Kasumi-1 (cell line): ENCODE measurements at places on chromosomes 4 and X.

DNA sequence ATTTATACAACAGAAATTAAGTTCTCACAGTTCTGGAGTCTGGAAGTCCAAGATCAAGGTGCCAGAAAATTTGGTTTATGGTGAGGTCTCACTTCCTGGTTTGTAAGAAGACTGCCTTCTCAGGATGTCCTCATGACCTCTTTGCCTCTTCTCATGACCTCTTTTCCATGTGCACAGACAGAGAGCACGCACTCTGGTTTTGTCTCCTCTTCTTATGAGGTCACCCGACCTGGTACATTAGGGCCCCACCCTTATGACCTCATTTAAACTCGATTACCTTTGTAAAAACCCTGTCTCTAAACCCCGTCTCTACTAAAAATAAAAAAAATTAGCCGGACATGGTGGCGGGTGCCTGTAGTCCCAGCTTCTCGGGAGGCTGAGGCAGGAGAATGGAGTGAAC lies 155.9 kb downstream of the KIT start:
- no peak for DNase-seq

- DNase-seq: no peak
These were observed 39.0 kb upstream of the ALG13 start for GRCh38 chrX:111641969-111642368.

GRCh38 chrX:124232523-124233201 lies 99.8 kb upstream of the TEX13D start:
- no peak for DNase-seq

- DNase-seq: no peak
These were observed 161.0 kb downstream of the SHOX start for GRCh38 chrX:791479-792034.

DNA sequence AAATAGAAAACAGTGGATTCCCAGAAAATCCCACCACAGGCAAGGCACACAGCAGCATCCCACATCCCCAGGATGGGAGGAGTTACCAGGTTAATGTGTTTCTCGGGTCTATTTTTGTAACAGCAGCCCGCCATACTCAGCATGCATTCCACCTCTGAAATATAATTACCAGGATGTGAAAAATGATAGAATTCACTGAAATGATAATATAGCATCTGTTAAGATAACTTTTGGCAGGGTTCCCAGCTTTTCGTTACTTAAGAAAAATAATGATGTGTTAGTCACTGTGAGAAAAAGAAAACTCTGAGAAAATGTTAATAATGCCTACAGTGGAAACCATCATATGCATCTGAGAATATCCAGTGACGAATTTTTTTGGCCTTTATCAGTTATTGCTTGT lies 87.1 kb downstream of the VCX2 start:
- DNase-seq: no peak

DNA sequence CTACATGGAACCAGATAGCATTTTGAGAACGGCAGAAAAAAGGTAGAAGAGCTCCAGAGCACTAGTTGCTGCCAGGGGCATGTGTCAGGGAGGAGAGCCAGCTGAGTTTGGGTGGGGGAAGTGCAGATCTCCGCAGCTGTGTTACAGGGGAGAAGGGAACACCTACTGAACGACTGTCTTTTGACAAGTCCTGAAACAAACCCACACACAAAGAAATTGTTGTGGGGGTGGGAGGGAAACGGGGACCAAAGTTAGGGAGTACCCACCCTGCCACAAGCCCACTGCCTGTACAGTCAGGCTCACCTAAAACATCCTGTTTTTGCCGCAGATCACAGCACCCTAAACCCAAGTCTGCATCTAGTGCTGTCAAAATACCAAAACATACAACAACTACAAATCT lies 55.5 kb downstream of the LEF1 start:
- no peak for DNase-seq

- DNase-seq: no peak
These were observed 18.1 kb upstream of the CHRNA9 start for GRCh38 chr4:40316782-40317635.

DNA sequence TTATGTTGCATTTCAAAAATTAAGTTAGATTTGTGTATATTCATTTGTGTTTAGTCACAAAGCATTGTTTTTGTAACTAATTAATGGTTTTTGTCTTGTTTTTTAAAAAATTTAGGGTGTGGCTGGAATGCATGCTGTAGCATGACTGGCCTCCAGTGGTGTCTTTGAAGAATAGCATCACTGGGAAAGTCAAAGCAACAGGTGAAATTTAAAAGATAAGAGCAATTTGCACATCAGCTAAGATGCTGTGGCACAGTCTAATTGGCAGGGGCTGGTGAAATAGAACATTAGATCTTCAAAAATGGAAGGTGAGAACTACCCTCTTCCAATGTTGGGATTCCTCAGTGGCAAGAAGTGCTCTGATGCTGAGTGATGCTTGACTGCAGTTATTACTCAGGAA lies 45.3 kb downstream of the ANK2 start:
- DNase-seq: peak; percentile 67

GRCh38 chr4:75940692-75941253 lies at the start of gene NAAA:
TSS of gene NAAA (minus strand) at chr4:75941013. CDS start at chr4:75940949, 64 bp downstream.
- peak; percentile 62 for DNase-seq

DNA sequence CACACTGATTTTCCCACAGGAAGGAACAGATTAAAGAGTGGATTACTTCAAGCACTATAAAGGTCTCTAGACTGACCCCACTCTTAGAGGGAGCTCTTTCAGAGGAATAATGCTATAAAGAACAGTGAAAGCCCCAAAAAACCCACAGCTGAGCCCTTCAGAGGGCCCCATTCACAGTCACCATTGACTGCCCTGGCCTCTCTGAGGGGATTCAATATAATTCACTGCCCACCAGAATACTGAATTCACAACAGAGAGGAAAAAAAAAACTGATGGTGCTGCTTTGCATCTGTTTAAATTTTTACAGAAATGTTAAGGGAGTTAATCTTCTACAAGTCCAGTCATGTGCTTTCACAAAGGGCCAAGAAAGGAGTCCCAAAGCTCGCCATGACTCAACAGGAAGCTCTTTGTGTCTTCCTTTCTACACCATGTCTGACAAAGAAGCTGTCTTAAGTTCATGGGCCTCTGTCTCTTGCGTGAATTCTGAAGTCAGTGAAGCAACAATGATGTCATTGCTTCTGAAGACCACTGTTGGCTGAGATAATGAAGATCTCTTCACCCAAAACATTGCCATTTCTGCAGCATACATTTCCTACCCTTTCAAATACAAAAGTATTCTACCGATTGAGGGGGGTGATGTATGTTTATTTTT lies 174.9 kb downstream of the ADAMTS3 start:
- DNase-seq: no peak

- no peak for DNase-seq
These were observed 822.0 kb upstream of the SLIT2 start for GRCh38 chr4:19429684-19430083.

DNA sequence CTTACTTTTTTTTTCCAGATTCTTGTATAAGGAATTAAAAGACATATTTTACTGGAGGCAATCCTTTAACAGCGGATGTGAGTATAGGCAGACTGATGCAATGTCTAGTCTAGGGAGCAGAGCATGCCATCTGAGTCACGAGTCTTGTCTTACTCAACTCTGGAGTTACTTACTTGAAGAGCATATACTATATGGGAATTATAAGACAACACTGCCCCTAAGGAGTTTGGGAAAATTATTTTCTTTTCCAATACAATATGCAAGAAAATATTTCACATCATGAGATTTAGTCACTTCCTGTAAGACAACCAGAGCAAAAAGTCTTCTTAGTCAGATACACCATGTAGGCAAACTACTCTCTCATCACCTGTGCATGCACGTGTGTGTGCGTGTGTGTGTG lies 537.3 kb upstream of the FTHL17 start:
- DNase-seq: no peak

- no peak for DNase-seq
These were observed 77.6 kb upstream of the PCDH18 start for GRCh38 chr4:137609718-137610430.

DNA sequence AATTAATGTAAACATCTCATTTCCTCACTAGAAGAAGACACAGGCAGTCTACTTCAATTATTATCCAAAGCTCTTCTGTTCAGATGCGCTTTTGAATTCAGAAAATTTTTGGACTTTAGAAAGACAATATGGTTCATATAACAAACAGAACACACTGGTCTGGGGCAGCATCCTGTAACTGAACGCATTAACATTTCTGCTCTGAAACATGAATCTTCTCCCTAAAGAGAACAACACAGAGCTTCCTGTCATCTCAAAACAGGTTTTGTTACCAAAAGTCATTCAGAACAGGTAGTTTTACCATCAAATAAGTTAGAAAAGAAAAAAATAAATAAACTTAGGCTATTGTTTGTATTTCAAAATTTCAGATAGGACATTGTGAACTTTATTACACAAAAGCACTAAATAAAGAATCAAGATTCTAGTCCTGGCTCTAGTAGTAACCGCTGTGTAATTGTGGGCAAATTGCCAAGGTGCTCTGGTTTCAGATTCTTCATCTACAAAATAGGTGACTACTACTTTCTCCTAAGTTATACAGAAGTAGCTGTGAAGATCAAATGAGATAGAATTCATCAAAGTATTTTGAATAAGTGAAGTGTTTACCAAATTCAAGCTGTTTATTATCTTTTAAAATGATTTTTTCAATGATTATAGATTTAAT lies 252.3 kb upstream of the RASGEF1B start:
- DNase-seq: no peak

- DNase-seq: no peak
These were observed 145.4 kb downstream of the QDPR start for GRCh38 chr4:17366496-17366895.

GRCh38 chr4:79395841-79396240 lies 12.2 kb downstream of the GK2 start:
- no peak for DNase-seq

DNA sequence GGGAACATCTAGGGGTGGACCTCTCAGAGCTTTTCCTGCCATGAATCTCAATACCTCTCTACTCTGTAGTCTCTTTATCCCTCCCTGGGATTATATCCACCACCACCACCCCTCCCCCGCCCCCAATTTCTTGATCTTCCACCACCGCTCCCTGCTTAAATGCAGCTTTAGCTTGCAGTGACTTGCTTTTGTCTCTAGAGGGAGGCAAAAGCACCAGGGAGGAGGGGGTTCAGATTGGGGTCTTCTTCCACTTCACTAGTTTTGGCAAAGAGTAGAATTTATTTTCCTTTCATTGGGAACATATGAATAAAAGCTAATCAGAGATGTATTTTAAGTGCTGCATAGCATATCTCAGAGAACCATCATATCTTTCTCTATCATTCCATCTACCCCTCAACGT lies 5.5 kb downstream of the ARHGAP36 start:
- DNase-seq: no peak

DNA sequence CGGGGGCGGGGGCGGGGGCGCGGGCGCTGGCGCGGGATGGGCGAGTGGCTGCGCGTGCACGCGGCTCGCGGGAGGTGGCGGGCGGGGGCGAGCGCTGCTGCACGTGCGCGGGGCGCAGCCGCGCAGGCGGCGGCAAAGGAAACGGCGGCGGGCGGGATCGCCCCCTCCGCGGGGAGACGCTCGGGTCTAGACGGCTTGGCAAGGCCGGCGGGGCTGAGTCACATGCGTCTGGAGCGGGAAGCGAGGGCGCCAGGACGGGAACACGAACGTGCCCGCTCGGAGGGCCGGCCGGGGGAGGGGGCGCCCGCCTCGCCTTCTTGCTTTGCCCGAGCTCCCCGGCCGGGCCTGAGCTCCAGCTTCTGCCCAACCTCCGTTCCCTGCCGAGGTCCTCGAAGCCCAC lies 4.3 kb upstream of the HAUS7 start:
- DNase-seq: no peak

- DNase-seq: no peak
These were observed 536.0 kb upstream of the PRKX start for GRCh38 chrX:4249401-4249800.

DNA sequence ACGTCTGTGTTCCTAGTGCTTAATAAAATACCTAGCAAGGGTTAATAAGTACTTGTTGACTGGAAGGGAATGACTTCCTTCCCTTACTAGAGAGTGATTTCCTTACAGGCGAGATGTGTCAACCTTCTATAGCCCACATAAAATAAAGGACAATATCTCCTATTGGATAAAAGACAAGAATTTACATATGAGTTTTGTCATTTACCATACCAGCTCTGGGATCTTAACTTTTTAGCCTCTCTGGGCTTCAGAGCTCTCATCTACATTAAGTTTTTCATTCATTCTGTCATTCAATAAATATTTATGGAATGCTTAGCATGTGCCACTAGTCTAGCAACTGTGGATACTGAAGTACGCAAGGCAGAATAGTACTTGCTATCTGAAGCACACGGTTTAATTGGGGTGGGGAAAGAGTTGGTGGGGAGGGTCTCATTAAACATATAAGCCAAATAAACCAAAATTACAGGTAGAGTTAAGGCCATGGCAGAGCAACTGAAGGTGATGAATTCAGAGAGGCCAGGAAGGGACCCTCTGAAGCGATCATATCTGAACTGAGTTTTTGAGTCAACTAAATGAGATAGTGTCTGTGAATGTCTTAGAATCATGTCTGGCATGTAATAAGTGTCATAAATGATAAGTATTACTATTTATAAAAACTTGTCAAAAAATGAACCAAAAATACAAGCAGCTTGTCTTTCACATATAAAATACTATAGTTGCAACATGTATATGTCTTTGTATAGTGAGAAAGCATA lies 91.6 kb upstream of the BMP2K start:
- DNase-seq: no peak

- DNase-seq: peak; percentile 58
These were observed 69.6 kb downstream of the NOCT start for GRCh38 chr4:139085141-139085540.

- DNase-seq: no peak
These were observed 199.5 kb upstream of the UGT8 start for GRCh38 chr4:114399105-114399504.

DNA sequence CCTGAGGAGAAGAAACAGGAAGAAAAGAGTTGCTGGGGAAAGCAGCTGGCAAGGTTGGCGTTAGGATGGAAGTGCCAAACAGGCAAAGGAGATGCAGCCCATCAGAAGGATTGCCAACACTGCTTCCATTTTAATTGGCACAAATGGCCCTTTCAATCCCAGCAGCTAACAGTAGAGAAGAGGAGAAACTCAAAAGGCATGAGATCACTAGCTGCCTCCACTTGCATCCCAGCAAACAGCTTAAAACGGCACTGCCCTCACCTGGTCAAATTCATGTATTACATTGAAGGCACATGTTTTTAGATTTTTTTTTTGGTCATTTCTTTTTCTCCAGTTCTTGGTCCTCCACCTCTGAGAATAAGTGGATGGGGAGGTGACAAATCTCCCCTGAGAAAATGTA lies 14.9 kb upstream of the LOC101059915 start:
- DNase-seq: peak; percentile 52

GRCh38 chr4:139227729-139228404 lies 50.8 kb upstream of the ELF2 start:
- DNase-seq: peak; percentile 21

DNA sequence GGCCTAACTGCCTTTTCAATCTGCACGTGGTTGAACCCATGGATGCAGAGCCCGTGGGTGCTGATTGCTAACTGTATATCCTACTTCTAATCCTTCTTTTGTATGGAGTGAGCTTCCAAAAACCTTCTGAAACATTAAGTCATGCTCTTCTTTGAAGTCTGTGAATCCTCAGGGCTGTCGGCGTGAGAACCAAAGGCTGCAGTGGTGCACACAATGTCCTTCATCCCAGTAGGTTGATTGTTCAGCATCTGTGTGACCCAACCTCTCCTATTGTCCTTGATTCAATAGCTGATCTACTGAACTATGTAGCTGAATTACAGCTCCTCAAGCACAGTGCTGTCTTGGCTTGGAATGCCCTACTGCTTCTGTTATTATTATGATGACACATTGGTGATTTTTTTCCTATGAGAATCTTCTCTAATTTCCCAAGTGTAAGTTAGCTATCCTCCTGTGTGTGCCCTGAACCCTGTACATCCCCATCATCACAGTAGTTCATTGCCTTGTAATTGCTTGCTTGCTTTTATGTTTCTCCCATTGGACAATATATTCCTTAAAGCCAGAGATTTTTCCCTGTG lies 294.6 kb downstream of the TRIML1 start:
- no peak for DNase-seq

GRCh38 chr4:182453830-182454229 lies 210.6 kb downstream of the TENM3 start:
- DNase-seq: no peak
